ENCODE measurements at places on chromosomes 6 and 20.

DNA sequence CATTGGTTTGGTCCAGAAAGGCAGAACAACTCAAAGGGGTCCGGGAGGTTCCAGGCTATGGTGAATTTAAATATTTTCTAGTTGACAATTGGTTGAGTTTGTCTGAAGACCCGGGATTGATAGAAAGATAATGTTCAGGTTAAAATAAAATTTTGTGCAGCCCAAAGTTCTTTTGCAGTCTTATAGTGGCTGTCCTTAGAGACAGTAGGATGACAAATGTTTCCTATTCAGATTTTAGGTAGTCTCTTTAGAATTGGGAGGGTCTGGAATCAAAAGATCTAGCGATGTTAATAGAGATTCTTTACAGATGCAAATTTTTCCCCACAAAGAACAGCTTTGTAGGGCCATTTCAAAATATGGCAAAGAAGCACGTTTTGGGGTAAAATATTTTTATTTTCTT lies 109.1 kb downstream of the TULP4 start:
- no peak for DNase-seq

GRCh38 chr20:45427236-45428149 lies 11.6 kb downstream of the PIGT start:
- DNase-seq, result no peak

- DNase-seq, result no peak
Measured at GRCh38 chr20:52410182-52410647, 218.6 kb upstream of the ZFP64 start.

- DNase-seq, result peak; percentile 66
Measured at GRCh38 chr6:96015518-96016333, at the start of gene FUT9. Gene FUT9 (plus strand): TSS chr6:96015974. CDS start chr6:96203156, 187,182 bp downstream.

GRCh38 chr20:51529758-51530157 lies 12.8 kb downstream of the NFATC2 start:
- DNase-seq, result no peak

DNA sequence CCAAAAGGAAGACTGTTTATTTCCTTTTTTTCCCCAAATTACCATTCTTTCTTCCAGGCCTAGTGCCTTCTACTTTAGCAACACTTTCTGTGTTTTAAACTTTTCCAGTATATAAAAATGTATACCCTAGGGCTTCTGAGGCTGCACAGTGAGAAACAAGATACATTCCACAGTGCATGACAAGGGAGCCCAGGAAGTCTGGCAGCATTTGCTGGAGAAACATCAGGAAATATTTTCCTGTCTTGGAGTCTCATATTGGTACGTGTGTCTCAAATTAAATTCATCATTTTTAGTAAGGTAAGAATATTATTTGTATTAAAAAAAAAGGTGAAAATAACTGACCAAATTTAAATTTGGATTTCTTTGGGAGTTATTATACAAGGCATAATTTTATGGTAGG lies 662.6 kb downstream of the RFPL4B start:
- DNase-seq, result no peak

DNA sequence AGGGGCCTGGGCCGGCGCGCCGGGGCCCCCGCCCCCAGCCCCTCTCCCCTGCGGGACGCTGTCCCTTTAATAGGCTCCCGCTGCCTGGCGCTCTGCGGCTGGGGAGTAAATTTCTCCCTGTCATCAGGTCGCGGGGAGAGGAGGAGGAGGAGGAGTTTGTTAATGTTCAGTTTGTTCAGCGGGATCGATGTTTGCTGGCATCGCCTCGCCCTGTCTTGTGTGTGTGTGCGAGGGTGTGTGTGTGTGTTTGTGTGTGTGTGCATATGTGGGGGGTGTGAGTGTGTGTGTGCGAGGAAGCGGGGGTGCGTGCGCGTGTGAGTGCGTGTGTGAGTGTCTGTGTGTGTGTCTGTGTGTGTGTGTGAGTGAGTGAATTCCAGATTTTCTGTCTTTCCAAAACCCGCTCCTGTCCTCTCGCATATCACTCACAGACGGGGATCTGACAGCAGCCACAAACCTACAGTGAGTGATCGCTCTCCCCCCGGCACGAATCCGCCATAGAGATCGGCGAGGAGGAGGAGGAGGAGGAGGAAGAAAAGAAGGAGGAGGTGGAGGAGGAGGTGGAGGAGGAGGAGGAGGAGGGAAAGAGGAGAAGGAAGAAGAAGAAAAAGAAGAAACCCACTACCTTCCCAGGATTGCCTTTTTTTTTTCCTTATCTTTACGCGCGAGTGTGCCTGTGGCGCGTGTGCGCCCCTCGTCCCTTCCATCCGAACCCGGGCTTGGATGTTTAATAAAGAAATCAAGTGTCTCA lies at the start of gene TSHZ2:
Gene TSHZ2, plus strand, starts transcription at position 169 of the 748 bp plus-strand sequence. CDS start 936 bp downstream, outside the sequence.
- DNase-seq, result no peak

GRCh38 chr6:27752038-27752885 lies 159.9 kb downstream of the OR2B2 start:
- peak; percentile 38 for DNase-seq

DNA sequence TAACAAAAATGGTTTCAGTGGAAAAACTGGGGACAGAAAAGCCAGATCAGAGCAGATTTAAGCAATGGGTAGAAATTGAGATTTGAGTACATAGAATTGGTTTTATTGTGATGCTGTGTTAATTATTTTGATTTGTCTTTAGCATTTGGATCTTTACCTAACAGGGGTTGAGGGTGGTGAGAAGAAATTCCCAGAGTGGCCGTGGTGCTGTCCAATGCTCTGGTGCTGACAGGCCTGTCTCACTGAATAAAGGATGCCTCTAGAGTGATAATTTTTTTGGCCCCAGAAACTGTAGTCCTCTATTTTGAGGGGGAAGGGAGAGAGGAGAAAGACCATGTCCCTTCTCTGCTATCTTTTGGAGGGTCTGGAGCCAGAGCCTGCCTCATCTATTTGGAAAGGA lies 79.1 kb downstream of the LYRM2 start:
- DNase-seq, result no peak

GRCh38 chr6:141041596-141042087 lies 1091.1 kb upstream of the GJE1 start:
- no peak for DNase-seq

GRCh38 chr6:114194362-114195026 lies 148.3 kb downstream of the HS3ST5 start:
- DNase-seq, result no peak

DNA sequence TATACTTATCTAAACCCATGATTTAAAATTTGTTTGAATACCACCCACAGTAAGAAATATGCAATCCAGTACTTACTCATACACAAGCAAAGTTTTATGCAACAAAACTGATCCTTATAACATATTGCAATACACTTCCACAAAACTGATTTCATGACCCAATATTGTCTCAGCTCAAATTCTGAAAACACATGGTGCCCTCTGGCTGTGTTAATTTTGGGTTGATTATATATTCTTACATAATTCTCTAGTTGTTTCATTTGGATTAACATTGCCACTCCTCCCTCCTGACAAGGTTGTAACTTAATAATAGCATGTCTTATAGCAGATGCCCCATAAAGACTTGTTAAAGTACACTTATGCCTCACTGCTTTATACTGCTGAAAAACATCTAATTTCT lies 73.0 kb upstream of the TULP1 start:
- DNase-seq, result no peak
